ENCODE measurements at places on chromosomes 13 and 19.

DNA sequence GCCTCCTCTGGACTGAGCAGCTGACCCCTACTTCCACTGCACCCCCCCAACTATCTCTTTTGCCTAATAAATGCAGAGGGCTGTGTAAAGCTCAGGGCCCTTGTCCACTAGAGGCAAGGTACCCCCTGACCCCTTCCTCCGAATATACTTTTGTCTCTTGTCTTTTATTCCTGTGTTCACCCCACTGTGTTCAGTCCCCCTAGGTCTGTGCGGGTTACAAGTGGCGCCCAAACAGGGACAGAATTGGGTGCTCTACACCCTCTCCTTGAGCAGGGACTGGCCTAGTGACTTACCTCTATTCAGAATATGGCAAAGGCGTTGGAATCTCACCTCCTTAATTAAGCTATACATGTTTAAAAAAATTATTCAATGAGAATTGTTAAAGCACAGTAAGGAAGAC lies 15.0 kb downstream of the ZNF350 start:
- no peak for DNase-seq

- no peak for DNase-seq
Measured at GRCh38 chr19:13334801-13335481, 171.3 kb downstream of the CACNA1A start.

DNA sequence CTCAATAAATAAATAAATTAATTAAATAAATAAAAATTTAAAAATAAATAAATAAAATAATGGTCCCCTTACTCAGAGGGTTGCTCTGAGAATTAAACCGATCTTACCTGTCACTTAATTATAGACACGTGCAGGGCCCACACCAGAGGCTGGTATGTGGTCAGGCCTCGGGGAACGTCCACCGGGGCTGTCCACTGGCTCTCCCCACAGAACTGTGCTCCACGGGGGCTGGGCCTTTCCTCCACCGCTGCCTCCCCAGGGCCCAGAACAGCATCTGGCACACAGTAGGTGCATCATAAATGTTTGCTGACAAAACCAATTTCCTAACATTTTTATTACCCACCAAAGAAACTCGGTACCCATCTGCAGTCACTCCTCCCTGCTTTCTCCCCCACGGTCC lies 69.2 kb downstream of the CEBPG start:
- DNase-seq = no peak

- DNase-seq = no peak
Measured at GRCh38 chr13:33285420-33286124, at the start of gene STARD13. Gene STARD13 (minus strand): TSS chr13:33285755. CDS start chr13:33285638, 117 bp downstream.

- no peak for DNase-seq
Measured at GRCh38 chr13:79802389-79803085, 321.6 kb downstream of the NDFIP2 start.

DNA sequence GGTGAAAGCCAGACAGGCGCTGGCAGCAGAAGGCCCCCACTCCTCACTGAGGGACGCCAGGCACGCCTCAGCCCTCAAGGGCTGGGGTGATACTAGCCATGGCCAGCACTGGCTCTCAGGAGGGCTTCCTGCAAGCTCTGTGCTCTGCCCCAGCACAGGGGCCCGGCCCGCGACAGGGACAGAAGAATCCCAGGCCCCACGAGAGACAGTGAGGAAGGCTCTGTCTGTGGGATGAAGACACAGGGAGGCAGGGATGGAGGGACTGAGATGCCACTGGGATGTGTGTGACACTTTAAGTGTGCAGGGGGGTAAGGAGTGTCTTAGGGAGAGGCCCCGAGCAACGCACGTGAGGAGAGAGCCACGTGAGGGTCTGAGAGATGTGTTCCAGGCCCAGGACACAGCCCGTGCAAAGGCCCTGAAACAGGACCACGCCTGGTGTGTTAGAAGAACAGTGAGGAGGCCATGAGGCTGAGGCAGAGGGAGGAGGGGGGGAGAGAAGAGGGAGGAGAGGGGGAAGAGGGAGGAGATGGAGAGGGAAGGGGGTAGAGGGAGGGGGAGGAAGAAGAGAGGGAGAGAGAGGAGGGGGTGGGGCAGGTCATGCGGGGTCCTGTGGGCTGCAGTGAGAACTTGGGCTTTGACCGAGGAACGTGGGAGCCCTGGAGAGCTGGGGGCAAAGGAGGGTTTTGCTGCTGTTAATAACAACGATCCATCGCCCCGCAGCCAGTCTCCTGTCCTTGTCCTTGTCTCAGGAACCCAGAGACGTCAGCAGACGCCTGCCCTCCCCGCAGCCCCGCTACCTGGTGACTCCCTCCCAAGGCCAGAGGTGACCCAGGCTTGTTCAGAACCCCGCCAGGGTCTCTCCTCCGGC lies 7.2 kb downstream of the RPL36 start:
- no peak for DNase-seq

DNA sequence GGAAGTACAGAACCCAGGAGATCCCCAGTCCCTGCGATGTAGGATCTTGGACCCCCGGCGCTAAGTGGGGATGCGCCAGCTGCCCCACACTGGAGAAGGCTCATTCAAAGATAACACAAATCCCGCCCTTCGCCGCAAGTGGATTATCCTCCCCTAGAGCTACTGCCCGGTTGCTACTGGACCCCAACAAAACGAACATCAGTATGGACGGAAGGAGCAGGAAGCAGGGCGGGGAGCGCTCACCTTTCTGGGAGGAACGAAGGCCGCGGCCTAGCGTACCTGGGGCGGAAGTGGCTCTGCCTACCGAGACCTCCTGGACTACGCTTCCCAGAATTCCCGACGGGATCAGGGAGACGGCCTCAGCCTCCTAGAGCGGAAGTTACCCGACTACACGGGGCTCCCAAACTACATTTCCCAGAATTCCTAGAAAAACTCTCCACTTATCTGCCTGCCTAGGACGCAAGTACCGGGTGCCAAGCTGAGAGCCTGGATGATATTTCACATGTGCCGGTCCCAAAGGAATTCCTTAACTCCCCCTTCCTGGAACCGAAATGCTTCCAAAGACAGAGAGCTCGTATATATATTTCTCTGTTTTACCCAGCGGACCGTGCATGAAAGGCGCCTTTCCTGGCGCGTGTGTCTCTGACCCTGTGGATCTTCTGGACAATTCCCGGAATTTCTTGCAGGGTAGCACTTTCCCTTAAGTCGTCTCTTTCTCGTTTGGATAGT lies at the start of gene ZNF112:
Gene ZNF112, minus strand, starts transcription at position 298 of the 729 bp plus-strand sequence. CDS start 16,141 bp downstream, outside the sequence.
- DNase-seq = no peak

DNA sequence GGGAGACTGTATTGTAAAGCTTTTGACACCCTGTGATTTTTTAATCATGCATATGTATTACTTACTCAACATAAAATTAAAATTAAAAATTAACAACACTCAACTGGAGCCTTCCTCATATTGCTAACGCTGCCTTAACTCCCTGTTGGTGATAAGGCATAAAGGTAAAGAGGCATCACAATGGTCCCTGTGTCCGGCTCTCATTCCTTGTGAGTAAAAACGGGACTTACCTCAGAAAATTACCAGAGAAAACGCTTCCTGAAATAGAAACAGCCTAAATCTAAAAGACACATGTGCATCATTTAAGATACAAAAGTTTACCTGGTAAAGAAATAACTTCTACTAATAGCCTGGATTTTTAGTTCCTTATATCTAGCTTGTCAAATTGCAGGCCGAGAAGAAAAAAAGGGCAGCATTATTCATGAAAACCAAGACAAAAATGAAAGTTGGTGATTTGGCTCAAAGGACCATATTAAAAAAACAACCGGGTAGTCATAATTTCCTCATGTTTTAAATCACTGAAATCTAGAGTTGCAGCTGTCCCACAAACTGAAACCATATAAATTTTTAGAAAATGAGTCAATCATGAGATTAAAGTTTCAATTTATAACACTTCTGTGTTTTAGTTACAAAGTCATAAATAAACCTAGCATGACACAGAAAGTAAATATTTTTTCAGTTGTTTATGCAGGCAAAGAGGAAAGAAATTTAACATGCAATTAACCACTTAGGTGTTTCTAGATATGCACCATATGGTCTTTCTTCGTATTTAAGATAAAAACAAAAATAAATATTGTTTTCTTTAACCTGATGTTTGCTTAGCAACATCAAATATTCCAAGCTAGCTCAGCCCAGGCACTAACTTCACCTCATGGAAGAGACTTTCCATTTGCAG lies 94.7 kb downstream of the MIPEP start:
- DNase-seq = no peak

GRCh38 chr19:632579-633067 lies 714 bp downstream of the POLRMT start:
- no peak for DNase-seq

- peak; percentile 32 for DNase-seq
Measured at GRCh38 chr19:18233224-18233825, 7.1 kb upstream of the PDE4C start.

GRCh38 chr19:2722541-2723344 lies 1.6 kb upstream of the DIRAS1 start:
- no peak for DNase-seq

DNA sequence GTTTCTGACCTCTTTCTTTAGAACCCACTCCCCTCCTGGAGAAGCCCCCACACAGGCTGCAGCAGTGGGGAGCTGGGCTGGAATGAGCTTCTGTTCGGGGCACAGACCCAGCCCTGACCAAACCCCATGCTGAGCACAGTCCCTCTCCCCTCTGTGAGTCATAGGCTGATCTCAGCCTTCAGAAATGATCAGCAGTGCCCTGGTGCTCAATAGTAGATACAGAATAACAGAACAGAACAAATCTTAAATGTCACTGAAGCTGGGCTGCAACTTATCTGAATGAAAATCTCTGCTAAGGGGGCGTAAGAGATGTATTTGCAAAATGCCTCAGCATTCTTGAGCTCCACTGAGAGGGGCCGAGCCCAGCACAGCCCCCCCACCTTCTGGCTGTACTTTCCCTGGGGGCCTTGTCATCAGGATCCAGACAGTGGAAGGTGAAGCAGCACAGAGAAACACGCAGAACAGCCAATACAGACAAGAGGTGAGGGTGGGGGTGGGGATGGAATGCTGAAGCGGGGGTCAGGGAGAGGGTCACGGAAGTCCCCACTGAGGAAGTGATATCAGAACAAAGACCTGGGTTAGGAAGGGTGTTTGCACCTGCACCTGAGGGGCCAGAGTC lies 9.9 kb downstream of the ZNF665 start:
- no peak for DNase-seq

DNA sequence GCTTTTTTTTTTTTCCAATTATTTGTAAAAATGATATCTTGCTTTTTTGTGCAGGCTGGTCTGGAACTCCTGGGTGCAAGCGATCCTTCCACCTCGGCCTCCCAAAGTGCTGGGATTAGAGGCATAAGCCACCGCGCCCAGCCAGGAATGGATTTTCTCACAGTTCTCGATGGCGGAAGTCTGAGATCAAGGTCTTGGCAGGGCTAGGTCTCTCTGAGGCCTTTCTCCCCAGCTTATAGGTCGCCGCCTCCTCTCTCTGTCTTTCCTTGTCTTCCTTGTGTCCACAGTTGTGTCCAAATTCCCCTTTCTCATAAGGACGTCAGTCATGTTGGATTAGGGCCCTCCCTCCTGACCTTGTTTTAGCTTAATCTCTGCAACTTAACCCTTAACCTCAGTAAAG lies 200.5 kb downstream of the UQCRFS1 start:
- DNase-seq = no peak

- DNase-seq = no peak
Measured at GRCh38 chr13:23965346-23965745, 68.0 kb upstream of the C1QTNF9B start.

GRCh38 chr13:35160896-35161295 lies 218.8 kb downstream of the NBEA start:
- DNase-seq = no peak

DNA sequence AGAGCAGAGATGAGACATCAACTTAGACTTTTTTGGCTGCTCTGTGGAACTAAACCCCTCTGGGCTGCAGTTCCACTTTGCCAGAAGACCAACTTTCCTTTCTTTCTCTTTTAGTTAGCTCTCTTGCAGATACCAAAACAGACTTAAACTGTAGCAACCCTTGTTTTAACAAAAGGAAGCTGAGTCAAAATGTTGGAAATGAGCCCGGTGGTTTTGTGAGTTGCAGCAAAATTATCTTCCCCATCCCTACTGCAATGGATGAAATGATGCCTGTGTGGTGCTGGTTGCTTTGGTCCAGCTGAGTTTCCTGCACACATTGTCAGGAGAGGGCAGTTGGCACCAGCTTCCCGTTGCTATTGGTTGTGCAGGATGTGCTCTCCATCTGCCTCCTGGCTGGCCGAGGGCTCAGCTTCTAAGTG lies 115.3 kb downstream of the LRCH1 start:
- DNase-seq = peak; percentile 92

- DNase-seq = no peak
Measured at GRCh38 chr13:104650431-104650830, 1584.2 kb upstream of the SLC10A2 start.

DNA sequence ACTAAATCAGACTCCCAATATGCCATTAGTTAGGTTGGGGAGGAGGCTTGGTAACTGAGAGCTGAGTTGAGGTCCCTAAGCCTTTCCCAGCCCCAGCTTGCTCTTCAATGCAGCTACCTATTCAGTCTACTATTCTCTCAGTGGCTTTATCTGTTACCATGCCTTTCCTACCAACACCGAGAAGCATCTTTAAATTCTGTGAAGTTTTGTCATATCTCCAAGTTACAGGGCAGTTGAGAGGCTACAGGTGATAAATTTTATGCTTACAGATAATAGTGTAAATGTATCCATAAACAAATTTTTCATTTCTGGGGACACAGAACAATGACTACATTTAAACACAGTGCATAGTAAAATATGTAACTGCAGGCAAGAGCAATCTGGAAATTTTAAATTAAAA lies 110.6 kb downstream of the ELF1 start:
- DNase-seq = no peak

DNA sequence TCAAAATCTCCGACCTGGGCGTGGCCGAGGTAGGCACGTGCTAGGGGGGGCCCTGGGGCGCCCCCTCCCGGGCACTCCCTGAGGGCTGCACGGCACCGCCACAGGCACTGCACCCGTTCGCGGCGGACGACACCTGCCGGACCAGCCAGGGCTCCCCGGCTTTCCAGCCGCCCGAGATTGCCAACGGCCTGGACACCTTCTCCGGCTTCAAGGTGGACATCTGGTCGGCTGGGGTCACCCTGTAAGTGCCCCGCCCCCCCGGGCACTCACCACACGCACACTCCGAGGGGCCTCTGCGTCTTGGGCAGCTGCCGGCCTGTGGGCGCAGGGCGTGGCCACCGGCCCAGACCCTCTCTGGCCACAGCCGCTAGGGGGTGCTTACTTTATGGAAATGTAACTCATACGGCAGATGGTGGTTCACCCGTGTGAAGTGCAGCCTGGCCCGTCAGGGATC lies 14.9 kb downstream of the STK11 start:
- no peak for DNase-seq

DNA sequence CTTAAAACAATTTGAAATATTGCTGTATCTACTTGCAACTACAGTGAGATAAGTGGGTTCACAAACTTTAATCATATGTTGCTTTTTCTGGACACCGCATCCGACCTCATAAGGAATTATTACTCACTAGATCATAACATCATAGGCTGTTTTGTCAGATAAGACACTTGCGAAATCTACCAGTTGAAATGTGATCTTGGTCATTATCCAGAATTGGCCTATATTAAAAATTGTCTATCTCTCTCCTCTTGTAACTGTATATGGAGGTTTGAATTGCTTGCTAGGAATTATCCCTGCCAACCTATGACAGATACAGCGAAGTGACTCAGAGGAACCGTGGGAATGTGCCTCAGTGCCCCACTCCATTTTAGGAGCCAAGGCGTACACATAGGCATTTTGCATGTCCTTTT lies 117.0 kb upstream of the POSTN start:
- DNase-seq = no peak

- no peak for DNase-seq
Measured at GRCh38 chr19:8333767-8334457, 9.2 kb downstream of the KANK3 start.

- DNase-seq = no peak
Measured at GRCh38 chr19:6038634-6039405, 60.9 kb upstream of the RANBP3 start.

Data from GDM1 (cell line).